Pancreas (tissue), 10 donors: ENCODE measurements at places on chromosomes 3 and 15. TPM values are rescaled to one million over a fixed set of nuclear protein-coding genes. Genes with fewer than 3 reads are reported as not detected.

Gene PDCD10
- 18.7 TPM for total RNA-seq

Gene TOPBP1
- total RNA-seq, result 13.0 TPM

Gene NTRK3
- total RNA-seq, result 0.79 TPM

Gene TMEM158
- 5.4 TPM for total RNA-seq

Gene ABHD10
- total RNA-seq, result 13.4 TPM

Gene CHRM5
- not detected for total RNA-seq

Gene ISLR
- total RNA-seq, result 4.0 TPM

Gene KBTBD13
- not detected for total RNA-seq

Gene EFCC1
- 0.67 TPM for total RNA-seq

Gene TGM4
- total RNA-seq, result not detected

Gene ADAMTSL3
- 12.1 TPM for total RNA-seq

Gene LRTM1
- not detected for total RNA-seq

Gene TMEM266
- total RNA-seq, result 1.9 TPM

Gene RPL14
- 1,866 TPM for total RNA-seq

Gene FBLN2
- 20.4 TPM for total RNA-seq

GRCh38 chr3:59549962-59550361, 500.1 kb upstream of the CFAP20DC start:
- H3K4me1 ChIP-seq, result no peaks in the 10 kb centered on the region
- no peak for DNase-seq
- H3K27ac ChIP-seq, result no peak overlapping the region

DNA sequence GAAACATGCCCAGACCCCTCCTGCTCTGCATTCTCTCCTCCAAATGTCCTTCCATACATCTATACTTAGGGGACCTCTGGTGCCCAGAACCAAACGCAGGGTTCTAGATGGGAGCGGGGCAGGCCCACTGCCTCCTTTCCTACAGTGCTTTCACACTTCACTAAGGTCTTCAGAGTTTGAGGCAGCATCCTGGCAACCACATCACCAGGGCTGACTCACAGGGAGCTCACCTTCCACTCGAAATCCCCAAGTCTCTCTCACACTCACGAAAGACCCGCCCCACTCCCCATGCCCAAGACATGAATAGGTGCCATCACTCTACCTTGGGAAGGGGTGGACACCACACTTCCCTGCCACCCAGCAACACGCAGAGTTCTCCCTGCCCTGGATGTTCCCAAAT, 18.9 kb downstream of the HOMER2 start:
- DNase-seq, result no peak
- H3K27me3 ChIP-seq, result no peaks in the 10 kb centered on the region
- peak overlapping the region; percentile 81 for H3K27ac ChIP-seq
- H3K36me3 ChIP-seq, result no peaks in the 10 kb centered on the region
- H3K4me3 ChIP-seq, result no peak overlapping the region
- H3K4me1 ChIP-seq, result peaks cover 49% of the 10 kb centered on the region

DNA sequence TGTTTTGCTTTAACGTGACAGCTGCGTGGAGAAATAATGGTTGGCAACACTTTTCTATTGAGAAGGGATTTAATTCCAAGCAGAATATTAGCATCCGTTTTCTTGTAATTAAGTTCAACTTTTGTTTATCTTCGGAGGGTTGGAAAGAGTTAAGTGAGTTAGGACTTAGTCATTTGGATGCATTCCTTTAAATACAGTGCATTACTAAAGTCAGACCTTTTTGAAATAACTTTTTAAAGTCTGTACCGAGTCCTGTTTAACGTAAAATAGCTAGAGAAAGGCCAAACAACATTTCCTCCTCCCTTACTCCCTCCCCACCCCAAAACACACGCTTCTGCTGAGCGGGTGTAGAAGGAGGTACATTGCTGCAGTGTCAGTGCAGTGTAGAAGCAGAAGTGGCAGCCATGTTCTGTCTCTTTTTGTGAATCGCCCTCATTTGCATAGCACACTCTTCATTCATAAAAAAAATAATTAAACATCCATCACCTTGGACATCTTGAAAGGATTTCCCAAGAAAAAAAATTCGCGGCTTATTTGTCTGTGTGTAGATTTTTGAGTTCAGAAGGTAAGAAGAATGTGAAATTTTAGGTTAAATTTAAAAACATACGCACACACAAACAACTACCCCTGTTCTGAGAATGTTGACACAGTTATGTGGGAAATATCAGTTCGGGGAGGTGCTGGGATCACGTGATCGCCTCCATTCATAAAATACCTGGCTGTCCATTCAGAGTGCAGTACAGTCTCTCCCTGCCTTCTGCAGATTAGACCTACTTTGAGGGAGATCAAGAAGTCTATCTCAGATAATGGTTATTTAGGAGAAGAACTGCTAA, 1.6 kb downstream of the SPRED1 start:
- no peaks in the 10 kb centered on the region for H3K36me3 ChIP-seq
- no peak overlapping the region for H3K27ac ChIP-seq
- peak overlapping the region; percentile 89 for H3K4me3 ChIP-seq
- DNase-seq, result no peak

DNA sequence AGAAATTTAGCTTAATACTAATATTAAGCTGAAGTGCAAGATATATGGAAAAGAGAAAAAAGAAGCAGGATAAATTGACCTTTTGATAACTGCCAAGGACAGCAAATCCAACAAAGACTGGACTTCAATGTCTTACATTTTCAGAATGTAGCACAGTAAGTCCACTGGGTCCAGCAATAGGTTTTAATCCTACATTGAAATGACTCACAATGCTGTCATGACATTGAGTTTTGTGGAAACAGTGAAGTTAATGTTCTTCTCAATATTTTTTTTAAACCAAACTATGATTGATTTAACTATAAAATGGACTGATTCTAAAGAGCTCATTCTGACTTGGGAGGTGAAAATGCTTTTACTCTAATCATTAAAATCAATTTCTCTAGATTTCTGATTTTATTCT, 166.6 kb upstream of the ZNF717 start:
- no peak for DNase-seq
- no peaks in the 10 kb centered on the region for H3K36me3 ChIP-seq
- H3K4me1 ChIP-seq, result no peaks in the 10 kb centered on the region
- no peak overlapping the region for H3K27ac ChIP-seq

DNA sequence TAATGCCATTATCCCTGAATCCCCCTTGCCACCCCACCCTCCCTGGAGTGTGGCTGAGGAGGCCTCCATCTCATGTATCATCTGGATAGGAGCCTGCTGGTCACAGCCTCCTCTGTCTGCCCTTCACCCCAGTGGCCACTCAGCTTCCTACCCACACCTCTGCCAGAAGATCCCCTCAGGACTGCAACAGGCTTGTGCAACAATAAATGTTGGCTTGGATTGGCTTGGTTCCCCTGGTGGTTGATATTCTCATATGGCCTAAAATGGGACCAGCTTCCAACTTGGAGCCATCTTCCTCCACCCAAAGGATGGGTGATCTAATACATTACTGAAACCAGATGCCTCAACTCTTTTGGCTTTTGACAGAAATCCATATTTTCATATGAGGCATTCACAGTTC, 34.9 kb downstream of the VIPR1 start:
- no peaks in the 10 kb centered on the region for H3K36me3 ChIP-seq
- peak; percentile 21 for DNase-seq
- no peaks in the 10 kb centered on the region for H3K4me1 ChIP-seq
- no peak overlapping the region for H3K27ac ChIP-seq
- no peak overlapping the region for H3K4me3 ChIP-seq

GRCh38 chr3:177340243-177340830, 143.1 kb upstream of the TBL1XR1 start:
- H3K27me3 ChIP-seq, result no peaks in the 10 kb centered on the region
- peaks cover 17% of the 10 kb centered on the region for H3K4me1 ChIP-seq
- H3K4me3 ChIP-seq, result no peak overlapping the region

- H3K36me3 ChIP-seq, result no peaks in the 10 kb centered on the region
- H3K27me3 ChIP-seq, result peaks cover 5% of the 10 kb centered on the region
- no peak overlapping the region for H3K27ac ChIP-seq
- no peak overlapping the region for H3K4me3 ChIP-seq
Measured at GRCh38 chr3:70488816-70489215, 176.4 kb upstream of the MDFIC2 start.

DNA sequence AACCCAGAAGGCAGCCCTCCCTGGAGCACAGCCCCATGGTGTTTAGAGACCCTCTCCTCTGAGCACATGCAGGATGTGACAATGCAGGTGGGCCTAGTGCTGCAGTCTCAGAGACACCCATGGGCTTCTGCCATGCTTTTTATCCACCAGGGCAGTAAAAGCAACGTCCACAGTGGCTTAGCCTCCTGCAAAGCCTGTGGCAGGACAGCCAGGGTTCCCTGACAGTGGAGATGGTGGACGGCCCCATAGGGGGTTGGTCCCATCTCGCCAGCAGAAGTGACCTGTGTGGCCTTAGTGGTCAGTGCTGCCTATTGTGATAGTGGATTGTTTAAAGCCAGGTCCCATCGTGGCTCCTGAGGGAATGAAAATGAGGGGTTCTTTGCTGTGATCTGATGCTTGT, 46.6 kb downstream of the APBA2 start:
- no peak overlapping the region for H3K4me3 ChIP-seq
- H3K27ac ChIP-seq, result no peak overlapping the region
- no peaks in the 10 kb centered on the region for H3K36me3 ChIP-seq
- H3K27me3 ChIP-seq, result no peaks in the 10 kb centered on the region
- no peak for DNase-seq

GRCh38 chr3:119409844-119410243, 53.6 kb downstream of the TMEM39A start:
- H3K27ac ChIP-seq, result no peak overlapping the region
- H3K27me3 ChIP-seq, result no peaks in the 10 kb centered on the region
- H3K36me3 ChIP-seq, result no peaks in the 10 kb centered on the region
- DNase-seq, result no peak
- no peaks in the 10 kb centered on the region for H3K4me1 ChIP-seq
- H3K4me3 ChIP-seq, result no peak overlapping the region

- DNase-seq, result no peak
- H3K36me3 ChIP-seq, result no peaks in the 10 kb centered on the region
- H3K4me3 ChIP-seq, result no peak overlapping the region
- no peaks in the 10 kb centered on the region for H3K27me3 ChIP-seq
Measured at GRCh38 chr15:35281515-35281914, 196.4 kb upstream of the NANOGP8 start.

DNA sequence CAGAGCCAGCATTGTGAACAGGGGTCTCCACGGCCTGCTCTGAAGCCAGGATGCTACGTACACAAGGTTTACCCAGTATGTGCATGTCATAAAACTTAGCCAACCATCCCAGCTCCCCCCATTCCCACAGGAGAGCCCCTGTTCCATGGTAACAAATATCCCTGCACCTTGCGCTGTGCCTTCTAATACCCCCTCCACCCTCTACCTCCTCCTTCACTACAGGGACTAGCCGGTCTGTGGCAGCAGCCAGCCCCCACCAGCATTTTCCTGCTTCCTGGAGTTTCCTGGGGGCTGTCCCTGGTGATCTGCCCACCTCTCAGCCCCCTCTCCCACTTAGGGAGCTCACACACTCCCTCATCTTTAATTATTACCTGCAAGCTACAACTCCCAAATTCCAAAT, 20.4 kb downstream of the ACSBG1 start:
- H3K4me3 ChIP-seq, result no peak overlapping the region
- H3K4me1 ChIP-seq, result peaks cover 38% of the 10 kb centered on the region
- H3K36me3 ChIP-seq, result no peaks in the 10 kb centered on the region
- H3K27me3 ChIP-seq, result no peaks in the 10 kb centered on the region

DNA sequence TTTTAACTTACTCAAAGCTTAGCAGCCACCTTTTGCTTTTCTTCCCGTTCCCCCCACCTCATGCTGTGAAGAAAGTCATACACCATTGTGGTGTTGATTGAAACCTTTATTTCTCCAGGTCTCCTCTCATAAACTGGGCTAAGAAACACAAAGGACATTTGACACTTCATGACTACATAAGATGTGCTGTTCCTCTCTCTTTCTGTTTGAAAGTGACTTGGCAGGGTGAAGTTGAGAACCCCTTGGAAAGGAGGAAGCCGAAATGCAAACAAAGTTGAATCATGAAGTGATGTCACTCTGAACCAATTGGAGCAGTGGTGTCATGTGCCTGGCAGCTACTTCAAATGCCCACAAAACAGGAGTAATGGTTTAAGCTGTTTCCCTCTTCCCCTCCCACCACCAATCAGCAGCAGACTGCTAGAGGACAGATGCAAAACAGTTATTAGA, 174.7 kb downstream of the IGF1R start:
- no peak for DNase-seq
- peaks cover 6% of the 10 kb centered on the region for H3K4me1 ChIP-seq
- no peak overlapping the region for H3K4me3 ChIP-seq
- no peaks in the 10 kb centered on the region for H3K27me3 ChIP-seq

GRCh38 chr3:76122007-76122406, 336.7 kb upstream of the ZNF717 start:
- H3K36me3 ChIP-seq, result no peaks in the 10 kb centered on the region
- no peak overlapping the region for H3K4me3 ChIP-seq
- DNase-seq, result no peak
- H3K4me1 ChIP-seq, result no peaks in the 10 kb centered on the region
- no peak overlapping the region for H3K27ac ChIP-seq

- H3K27me3 ChIP-seq, result no peaks in the 10 kb centered on the region
- peaks cover 61% of the 10 kb centered on the region for H3K4me1 ChIP-seq
- H3K36me3 ChIP-seq, result no peaks in the 10 kb centered on the region
- peak overlapping the region; percentile 12 for H3K4me3 ChIP-seq
- DNase-seq, result no peak
Measured at GRCh38 chr3:146156666-146157314, 4.2 kb downstream of the PLOD2 start.

DNA sequence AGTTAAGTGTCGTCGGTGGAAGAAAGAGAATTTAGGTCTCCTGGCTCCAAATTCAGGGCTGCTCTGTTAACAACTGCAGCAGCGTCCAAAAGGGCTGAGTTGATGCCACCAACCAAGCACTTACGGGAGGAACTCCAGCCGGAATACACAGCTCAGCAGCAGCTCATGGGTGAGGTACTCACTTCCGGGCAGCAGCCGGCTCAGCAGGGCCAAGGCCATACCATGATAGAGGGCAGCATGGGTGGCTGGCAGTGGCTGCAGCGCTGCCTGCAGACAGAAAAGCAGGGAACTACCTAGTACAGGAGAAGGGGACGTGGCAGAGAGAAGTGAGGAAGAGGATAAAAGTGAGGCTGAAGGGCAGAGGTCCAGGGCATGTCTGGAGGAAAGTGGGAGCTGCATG, 8.0 kb upstream of the LTK start:
- H3K27ac ChIP-seq, result no peak overlapping the region
- H3K4me3 ChIP-seq, result no peak overlapping the region
- no peaks in the 10 kb centered on the region for H3K27me3 ChIP-seq
- no peaks in the 10 kb centered on the region for H3K36me3 ChIP-seq
- no peaks in the 10 kb centered on the region for H3K4me1 ChIP-seq
- no peak for DNase-seq
